Sciatic nerve (tissue), 2 donors: ENCODE measurements at places on chromosomes 5 and 9. TPM values are rescaled to one million over a fixed set of nuclear protein-coding genes. Genes with fewer than 3 reads are reported as not detected.

GRCh38 chr5:173618927-173619519 is 2.6 kb upstream of the BOD1 start:
- DNase-seq: no peak

Gene ELOVL7
- 32.1 TPM for total RNA-seq

Gene FAM114A2
- 46.5 TPM for total RNA-seq

Gene IL3
- not detected for total RNA-seq
